ENCODE measurements at places on chromosomes 12 and 14.

GRCh38 chr14:94051115-94051514 is 25.0 kb downstream of the OTUB2 start:
- DNase-seq = no peak

GRCh38 chr12:114404083-114404925 is 1.6 kb downstream of the TBX5 start:
- DNase-seq = peak; percentile 9

DNA sequence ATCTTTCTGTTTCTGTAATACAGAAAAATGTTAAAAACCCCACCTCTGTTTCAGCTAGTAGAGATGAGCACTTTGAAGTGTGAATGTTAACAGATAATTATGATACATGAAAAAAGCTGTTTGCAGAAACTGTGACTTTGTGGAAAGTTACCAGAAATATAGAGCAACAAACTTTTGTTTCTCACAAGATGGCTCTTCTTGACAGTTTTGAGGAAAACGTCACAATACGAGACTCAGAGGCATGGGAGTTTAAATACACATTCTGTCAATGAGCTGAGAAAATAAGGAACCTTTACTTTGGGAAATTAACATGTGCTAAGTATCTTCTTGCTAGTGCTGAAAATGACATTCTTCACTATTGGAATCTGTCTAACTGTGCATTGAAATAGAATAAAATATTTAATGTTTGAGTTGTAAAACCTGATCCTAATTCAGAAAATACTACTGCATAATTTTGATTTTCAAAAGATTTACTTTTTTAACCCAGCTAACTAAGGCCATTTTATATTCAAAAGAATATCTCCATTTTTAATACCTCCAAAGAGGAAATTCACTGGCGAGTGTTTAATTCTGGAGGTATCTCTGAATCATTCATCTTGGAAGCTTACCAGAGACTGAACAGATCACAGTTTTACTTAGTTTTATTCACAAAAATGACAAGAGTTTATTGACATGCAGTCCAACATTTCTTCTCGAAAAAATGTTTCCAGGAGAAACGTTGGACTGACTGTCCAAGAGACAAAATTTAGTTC is 308.9 kb upstream of the LRFN5 start:
- no peak for DNase-seq

- DNase-seq = no peak
These were observed 22.2 kb downstream of the RTRAF start for GRCh38 chr14:52011523-52011922.

DNA sequence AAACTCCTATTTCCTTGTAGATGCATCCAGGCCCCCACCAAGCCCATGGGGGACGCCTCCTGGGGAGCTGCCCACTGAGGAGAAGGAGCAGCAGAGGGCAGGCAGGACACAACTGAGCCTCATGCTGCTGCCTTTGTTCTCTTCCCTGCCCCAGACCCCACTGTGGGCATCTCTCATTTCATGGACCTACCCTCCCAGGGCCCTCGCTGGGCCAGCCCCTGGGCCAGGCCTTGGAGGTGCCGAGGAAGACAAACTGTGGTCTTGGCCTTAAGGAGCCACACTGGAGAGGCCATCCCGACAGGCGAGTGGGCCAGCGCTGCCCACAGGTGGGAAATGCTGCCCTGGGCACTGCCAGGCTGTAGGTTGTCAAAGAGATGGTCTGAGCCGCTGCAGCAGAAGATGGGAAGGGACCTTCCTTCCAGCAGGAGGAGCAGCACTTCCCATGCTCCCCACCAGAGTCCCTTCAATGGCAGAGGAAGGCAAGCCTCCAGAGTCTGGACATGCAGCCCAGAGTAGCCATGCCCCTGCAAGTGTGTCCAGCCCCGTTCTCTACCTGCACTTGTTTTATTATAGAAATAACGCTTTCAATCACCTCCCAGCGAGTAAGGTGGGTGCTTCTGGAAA is 147.4 kb downstream of the BCL11B start:
- DNase-seq = no peak

DNA sequence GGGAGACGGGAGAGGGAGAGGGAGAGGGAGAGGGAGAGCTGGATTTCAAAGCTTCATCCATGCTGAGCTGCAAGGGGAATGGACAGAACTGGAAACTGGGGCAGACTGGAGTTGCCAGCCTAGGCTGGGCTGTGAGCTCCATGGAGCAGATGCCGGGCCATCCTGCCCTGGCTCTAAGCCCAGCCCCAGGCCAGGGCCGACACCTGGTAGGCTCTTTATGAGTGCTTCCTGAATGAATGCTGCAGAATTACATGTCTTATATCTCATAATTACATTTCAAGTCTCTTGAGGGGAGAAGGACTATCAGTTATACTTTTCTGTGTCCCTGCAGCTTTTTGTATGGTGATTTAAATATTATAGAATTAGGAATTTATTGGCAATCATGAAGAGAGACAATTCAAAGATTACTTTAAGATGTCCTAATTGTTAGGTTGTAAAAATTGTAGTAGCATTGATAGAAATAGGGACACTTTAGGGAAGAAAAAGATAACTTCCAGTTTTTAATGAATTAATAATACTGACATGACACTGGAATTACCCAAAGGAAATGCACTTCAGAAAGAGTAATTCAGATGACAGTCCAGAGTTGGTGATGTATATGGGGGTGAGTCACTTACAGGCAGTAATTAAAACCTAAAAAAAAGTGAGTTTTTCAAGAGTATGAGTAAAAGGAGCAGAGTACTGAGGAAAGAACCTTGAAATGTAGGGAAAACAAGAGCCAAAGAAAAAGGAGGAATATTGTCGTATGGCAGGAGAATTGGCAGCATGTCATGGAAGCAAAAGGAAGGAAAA is 29.0 kb downstream of the SCYL2 start:
- DNase-seq = no peak

DNA sequence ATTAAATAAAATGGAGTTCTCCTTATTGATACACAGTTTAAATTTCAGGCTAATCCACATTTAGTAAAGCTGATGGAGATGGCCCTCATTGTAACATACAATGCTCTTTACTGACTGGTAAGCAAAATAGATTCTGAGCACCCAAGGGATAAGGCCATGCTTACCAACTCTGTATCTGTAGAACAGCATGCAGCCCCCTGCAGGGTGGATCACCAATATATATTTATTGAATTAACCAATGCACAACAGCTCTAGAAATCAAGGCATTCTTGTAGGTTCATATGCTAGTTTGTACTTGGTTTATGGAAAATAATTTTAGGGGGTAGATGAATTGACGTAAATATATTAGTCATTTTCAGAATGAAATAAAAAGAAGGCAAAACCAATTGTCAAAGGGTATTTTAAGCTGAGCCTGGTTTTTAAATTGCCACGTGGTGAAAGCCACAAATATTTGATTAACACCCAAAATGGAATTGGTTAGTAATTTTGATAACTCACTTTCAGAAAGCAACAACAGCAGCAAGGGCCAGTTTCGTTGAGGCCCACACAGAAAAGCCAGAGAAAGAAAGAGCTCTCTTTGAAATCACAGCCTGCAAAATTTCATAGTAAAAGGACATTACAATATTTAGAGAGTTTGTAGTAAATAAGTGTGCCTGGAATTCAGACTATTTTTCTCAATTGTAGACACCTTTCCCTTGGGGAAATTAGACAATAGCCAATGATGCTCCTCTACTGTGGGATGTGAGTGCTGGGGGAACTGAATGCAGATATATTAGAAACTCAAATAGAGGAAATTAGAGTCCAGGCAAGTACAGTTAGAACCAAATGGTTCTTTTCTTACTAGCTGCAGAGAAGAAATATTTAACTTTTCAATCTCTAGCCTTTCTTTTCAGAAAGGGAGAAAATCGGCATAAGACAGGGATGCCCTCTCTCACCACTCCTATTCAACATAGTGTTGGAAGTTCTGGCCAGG is 216.2 kb upstream of the ABCD2 start:
- no peak for DNase-seq

DNA sequence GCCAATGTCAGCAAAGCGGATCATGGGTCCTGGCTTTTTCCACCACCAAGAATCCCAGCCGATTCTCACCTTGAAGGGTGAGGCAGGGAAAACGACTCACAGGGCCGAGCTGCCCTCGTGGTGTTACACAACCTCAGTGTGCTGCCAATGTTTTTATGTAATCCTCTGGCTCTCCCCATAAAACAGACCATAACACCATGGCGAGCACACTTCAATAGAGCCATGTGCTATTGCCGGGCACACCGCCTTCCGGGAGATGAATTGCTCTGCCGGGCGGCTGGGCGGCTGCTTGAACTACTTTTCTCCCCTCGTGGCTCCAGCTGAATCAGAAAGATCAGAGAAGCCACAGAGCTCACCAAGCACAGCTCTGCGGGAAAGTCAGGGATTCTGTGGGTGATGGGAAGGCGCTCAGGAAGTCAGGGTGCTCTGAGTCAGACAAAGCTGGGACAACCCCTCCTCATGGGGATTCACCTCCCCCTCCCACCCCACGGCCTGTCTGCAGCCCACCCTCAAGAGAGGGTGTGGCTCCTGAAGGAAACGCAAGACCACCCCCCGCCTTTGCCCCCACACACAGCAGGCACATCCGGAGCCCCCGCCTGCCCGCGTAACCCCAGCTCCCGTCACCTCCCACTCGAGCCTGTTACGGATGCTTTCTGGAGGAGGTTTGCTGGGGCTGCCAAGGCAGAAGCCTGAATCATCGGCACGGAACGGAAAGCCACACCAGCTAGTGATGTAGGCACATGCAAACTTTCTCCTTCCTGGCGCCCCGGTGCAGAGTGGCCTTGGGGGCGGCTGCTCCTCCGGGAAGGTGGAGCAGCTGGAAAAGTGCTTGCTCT is 1.8 kb downstream of the GALNT9 start:
- no peak for DNase-seq

GRCh38 chr14:77024171-77024691 is 4.3 kb downstream of the IRF2BPL start:
- peak; percentile 48 for DNase-seq

- no peak for DNase-seq
These were observed 123.3 kb downstream of the ATP23 start for GRCh38 chr12:58064666-58065065.

- DNase-seq = no peak
These were observed 47.2 kb downstream of the RFX4 start for GRCh38 chr12:106629797-106630659.

DNA sequence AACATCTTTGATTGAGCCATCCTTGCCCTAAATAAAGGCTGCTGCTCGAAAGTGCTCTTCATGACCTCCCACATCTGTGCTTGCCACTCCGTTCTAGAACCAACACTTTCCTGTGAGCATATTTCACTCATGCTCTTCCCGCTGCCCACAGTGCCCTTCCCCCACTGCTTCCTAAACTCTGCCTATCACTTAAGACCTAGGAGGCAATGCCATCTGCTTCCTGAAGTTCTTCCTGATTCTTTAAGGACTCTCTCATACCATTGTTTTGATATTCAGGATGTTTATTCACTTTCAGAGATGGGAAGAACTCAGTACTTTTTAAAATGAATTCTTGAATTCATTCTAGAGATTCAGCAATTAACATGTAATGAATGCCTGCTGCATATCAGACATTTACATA is 49.9 kb downstream of the ZFYVE21 start:
- no peak for DNase-seq

DNA sequence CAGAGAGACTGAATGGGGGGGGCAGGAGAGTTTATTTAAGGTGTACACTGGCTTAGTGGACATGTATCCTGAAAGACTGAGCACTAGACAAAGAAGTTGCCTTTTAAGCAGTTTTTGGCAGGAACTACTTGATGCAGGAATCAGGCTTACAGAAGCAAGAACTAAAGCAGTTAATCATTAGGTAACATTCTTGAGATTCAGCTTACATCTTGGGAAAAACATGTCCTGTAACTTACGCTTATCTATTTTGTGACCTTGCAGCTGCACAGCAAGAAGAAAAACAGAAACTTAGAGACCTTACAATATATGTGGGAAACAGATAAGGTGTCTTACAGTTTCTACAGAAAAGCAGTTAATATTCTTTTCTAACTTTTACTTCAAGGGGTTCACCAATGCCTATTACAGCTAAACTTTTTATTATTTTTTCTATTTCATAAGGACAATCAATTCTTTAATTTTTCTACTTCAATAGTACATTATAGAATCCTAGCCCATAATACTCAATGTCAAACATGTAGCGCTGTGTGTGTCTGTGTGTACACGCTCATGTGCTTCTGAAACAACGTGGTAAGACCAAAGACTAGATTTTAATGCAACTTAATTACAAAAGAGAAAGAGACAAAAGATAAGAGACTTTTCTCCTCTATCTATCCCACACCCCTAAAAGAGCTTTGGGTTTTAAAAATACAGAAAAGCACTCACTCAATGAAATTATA is 276.9 kb downstream of the PRKD1 start:
- no peak for DNase-seq

- DNase-seq = no peak
These were observed 463 bp downstream of the COA8 start for GRCh38 chr14:103563226-103563620.

DNA sequence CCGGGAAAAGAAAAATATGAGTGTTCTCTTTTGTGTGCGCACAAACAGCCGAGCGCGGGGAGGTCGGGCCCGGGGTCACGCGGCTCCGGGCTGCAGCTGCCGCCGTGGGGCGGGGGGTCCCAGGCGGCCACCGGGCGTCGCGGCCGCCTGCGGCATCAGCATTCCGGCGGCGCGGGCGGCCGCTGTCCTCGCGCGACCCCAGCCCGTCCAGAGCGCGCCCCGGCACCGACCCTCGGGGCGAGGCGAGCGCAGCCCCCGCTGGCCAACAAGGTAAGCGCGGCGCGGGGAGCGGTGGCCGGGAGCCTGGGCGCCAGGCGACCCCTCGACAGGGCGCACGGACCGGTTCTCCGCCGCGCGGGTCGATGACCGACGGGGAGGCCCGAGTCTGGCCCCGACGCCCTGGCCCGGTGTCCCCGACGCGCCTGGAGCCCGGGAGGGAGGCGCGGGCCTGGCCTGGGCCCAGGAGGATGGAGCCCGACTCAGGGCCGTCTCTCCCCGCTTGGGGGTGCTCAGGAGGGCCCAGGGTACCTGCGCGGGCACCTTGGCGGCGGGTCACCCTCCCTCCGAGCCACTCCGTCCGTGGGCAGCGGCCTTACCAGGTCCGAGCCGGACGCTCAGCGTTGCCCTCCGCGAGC is 103.9 kb upstream of the DIO3 start:
- no peak for DNase-seq

- DNase-seq = no peak
These were observed 23.9 kb downstream of the FAM181A start for GRCh38 chr14:93950948-93951634.

Data from GM13976 (cell line).